Activated CD4-positive, alpha-beta T cell treated with anti-CD3 and anti-CD28 coated beads, Interleukin-2, Interleukin-4, amounts not matched to agents 100 ng/mL and 50 ng/mL, durations not matched to agents 16 hours and 8 hours (primary cell): ENCODE measurements at places on chromosomes 5 and 9.
A peak's percentile ranks its signal among the peaks of the same experiment; 100 is the strongest.

DNA sequence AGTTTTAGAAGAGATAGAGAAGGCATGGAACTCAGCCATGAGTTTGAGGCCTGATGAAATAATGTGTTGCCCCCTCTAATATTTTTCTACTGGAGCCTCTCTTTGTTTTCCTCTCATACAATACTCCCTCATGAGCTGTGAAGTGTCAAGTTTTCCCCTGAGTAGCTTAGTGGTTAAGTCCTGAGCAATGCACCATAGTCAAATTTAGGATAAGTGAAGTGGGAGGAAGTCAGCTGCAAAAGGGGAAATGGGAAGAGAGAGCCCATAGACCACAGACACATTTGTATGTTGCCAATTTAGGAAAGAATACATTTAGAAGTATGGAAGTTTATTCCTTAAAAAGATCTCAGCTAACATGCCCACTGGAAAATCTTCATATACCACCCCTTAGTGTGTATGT lies 171.5 kb upstream of the NREP start:
- DNase-seq: no peak

DNA sequence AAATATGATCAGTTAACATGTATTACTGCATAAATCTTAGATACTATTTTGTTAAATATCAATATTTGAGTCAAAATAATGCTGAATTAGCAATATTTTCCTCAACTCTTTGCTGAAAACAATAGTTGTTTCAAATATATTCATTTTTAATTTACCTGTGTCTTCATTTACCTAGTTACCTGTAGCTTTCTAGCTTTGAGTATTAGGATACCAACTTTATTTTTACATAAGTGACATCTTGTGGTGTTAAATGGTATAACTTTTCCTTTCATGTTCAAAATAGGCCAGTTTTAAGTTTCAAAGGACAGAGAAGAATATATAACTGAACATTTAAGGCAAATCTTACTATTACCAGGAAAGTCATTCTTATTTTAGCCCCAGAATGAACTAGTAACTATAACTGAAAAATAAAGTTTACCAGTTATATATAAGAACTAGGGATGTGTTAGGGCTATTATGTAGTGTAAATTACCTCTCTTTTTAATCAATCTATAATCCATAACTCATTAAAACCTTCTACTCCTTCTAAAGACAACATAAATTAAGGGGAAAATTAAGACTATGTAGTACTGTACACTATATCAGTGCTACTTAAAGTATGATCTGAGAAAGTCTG lies 25.3 kb downstream of the AP3B1 start:
- DNase-seq: no peak

- no peak for DNase-seq
Measured at GRCh38 chr5:170985486-170985885, 123.7 kb downstream of the RANBP17 start.

DNA sequence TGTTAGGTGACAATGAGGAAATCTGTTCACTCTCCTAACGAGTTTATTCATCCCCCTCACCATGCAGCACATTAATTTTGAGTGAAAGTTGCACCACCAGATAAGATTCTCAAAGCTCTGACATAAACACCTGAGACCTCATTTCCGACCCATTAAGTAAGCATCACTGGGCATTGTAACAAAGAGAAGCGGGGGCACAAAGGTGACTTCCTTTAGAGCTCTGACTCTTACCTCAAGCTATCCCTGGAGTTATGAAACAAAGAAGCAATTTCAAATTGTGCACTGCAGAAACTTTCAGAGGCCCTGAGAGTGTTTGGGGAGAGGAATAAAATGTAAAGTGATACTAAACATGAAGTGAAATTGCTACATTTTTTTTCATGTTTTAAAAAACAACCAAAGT lies 29.5 kb downstream of the C5orf15 start:
- no peak for DNase-seq

GRCh38 chr9:129281506-129282145 lies 103.6 kb upstream of the IER5L start:
- DNase-seq: no peak

GRCh38 chr9:107137495-107138202 lies 145.4 kb upstream of the RAD23B start:
- DNase-seq: peak; percentile 30

GRCh38 chr9:122337556-122337929 lies 33.3 kb upstream of the PTGS1 start:
- DNase-seq: no peak

- no peak for DNase-seq
Measured at GRCh38 chr5:78550891-78551290, 97.7 kb downstream of the LHFPL2 start.

GRCh38 chr5:80250801-80251200 lies 5.0 kb downstream of the SERINC5 start:
- DNase-seq: no peak

DNA sequence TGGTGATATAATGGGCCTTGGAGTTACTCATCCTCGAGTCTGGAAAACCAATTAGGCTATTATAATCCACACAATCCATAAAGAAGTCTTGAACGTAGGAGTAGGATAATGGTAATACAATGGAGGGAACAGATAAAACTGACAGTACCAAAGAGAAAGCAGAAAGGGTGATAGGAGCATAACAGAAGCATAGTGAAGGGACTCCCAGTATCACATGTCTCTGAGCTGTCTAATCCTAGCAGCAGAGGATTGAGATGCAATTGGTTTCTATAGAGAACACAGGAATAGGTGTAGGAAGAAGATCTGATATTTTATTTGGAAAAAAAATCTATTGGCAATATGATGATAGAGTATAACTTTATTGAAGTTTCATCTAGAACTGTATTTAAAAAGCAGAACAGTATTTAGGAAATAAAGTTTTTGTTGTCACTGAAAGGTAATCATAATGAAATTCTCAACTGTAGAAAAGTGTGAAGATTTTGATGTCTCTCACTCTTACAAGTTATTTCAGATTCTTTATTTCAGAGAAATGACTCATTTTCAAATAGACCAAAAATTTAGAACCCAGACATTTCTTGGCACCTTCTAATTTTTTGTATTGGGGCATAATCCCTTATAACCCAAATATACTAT lies 25.4 kb downstream of the SRFBP1 start:
- no peak for DNase-seq

DNA sequence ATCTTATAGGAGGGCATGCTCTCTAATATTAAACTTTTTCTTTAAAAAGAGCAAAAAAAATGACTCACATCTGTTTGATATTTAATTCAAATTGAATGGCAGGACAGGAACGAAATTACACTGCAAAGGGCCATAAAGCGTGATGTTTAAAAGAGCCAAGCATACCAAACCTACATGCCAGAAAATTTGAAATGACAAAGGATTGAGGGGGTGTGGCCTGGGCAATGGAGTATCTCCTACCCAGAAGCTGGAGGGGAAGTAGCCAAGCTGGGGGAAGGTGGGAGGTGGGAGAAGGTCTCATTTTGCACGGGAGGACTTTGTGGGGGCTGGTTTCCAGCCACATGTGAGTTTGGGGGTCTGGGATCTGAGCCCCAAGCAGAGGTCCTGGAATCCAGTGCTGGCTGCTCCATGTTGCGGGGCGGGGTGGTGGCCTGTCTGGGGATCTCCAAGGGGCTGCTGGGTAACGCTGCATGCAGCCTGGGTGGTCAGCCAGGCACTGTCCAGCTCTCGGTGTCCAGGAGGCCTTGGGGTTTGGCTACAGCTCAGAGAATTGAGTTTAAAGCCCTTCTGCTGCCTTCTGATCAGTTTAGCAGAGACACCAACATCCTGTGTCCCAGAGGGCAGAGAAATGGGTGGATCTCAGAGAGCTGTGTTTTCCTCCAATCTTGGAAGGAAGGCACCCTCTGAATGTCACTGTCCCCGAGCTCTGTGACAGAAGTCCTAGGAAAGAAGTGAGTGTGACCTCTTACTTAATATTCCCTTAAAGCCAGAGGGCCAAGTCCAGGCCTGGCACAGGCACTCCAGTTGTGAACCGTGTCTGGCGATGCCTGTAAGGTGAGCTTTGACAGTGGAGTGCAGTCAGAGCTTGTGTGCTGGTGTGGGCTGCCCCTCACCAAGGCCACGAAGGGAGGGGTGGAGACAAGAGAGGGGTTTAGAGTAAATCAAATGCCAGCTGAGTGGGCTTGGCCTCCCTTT lies 7.6 kb downstream of the DCANP1 start:
- DNase-seq: no peak

GRCh38 chr9:111959468-111960359 lies 63.1 kb downstream of the UGCG start:
- DNase-seq: no peak

DNA sequence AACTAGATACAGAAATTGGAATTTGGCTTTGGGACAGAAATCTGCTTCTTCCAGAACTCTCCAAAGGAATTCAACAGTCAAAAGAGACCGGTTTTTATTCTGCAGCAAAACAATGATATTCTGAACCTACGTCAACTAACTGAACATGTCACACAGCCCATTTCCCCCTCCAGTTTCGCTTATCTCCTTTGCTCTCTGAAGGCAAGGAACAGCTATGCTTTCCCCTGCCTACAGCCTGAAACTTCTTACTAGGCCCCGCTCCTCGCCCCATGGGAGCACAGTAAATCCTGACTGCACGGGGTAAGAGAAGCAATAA lies 488 bp downstream of the SKIC3 start:
- DNase-seq: no peak

DNA sequence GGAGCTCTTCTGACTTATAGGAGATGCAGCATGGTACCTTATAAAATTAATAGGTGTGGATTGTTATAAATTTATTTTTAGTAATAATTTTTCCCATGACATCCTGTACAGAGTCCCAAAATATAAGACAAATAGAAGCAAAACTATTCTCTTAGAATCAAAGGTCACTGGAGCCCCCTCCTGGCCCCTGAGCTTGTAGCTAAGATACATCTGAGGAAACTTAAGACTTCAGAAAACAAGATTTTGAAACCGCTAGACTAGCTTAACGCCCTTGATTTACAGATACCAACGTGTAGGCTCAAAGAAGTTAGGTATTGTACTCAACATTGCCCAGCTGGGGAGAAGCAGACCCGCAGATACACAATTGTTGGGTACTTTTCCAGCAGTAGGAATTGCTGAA lies 45.7 kb upstream of the KCNN2 start:
- no peak for DNase-seq

- no peak for DNase-seq
Measured at GRCh38 chr5:128318691-128319090, 219.4 kb downstream of the FBN2 start.

DNA sequence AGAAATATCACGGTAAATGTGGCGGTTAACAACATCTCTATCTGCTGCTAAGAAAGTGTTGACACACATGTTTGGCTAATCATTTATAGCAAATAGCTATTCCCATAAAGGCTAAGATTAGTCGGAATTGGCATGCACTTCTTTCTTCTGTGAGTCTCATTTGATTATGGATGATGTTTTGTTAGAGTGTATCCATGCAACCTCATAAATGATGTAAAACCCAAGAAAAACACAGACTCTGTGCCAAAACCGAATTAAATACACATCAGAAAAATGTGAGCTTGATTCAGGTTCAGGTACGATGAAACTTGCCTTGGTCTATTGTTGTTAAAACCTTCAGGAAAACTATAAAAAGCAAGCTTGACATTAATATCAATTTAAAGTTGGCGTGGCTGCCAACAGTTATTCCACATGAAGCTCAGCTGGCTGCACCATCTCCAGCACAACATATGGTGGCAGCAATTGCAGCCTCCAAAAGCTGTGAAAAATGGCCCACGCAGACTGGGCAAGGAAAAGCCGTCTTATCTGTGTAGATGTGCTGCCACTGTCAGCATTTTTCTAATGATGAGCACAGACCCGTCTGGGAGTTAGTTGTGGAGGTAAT lies 41.1 kb upstream of the ICE1 start:
- DNase-seq: no peak

GRCh38 chr5:147822686-147823491 lies 8.6 kb downstream of the SPINK1 start:
- peak; percentile 56 for DNase-seq

- DNase-seq: no peak
Measured at GRCh38 chr5:64646169-64646568, 44.1 kb upstream of the SHISAL2B start.
